ENCODE measurements at places on chromosomes 6 and 20. TPM values are rescaled to one million over a fixed set of nuclear protein-coding genes. Genes with fewer than 3 reads are reported as not detected.

HLA-DQA1 gene
- not detected for total RNA-seq

BCAS1 gene
- not detected for total RNA-seq

TOX2 gene
- 3.3 TPM for total RNA-seq

GHRH gene
- total RNA-seq, result not detected

BCAS4 gene
- 7.3 TPM for total RNA-seq

FRS3 gene
- total RNA-seq, result 7.1 TPM

- DNase-seq, result peak; percentile 32
Measured at GRCh38 chr20:33897313-33897912, 86.3 kb downstream of the CHMP4B start.

DNA sequence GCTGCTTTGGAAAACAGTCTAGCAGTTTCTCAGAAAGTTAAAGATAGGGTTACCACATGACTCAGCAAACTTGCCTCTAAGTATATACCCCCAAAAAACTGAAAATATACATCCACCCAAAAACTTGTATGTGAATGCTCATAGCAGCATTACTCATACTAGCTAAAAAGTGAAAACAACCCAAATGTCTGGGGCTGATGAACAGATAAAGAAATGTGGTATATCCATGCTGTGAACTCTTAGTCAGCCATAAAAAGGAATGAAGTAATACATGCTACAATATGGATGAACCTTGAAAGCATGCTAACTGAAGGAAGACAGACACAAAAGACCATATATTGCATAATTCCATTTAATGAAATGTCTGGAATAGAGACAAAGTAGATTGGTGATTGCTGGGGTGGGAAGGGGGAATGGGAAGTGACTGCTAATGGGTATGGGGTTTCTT, 79.9 kb upstream of the GLP1R start:
- no peak for DNase-seq

- DNase-seq, result no peak
Measured at GRCh38 chr6:318243-318890, 26.1 kb downstream of the DUSP22 start.

- DNase-seq, result no peak
Measured at GRCh38 chr6:142367501-142368018, 65.8 kb downstream of the ADGRG6 start.

GRCh38 chr6:46393940-46394337, 97.3 kb downstream of the RCAN2 start:
- DNase-seq, result no peak

DNA sequence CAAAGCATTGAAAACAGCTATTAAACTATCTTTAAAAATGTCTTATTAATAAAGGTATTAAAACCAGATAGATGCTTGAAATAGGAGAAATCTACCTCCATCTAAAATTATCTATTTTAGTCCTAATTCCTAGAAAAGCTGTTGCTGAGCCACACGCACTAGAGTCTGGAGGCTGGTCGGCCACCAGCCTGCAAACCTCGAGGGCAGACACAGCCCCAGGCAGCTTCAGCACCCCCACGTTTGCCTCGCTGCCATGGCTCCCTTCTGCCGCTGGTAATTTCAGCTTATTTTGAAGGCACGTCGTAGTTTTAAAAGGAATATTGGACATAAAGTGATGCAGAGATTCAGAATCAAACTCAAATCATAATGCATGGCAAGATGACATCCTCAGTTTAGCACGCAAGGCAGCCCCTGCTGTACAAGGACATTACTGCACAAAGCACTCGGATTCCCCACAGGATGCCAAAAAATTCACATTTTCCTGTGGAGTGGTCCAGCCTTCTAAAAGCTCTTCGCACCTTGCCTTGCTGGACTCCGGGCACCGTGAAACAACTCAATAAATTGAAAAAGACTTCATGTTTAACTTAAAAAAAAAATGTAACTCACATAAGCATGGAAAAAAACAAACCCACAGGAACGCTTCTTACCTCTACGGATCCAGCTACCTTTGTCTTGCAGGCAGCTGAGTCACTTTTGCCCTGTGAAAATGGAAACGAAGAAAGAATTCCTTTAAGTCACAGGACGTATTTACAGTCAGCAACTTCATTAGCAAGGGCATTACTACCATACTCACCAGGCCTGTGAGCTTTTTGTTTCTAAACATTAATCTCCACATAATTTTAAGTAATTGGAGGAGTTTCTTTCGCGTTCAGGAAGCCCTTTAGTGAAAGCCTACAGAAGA, 143.4 kb upstream of the RPS6KA2 start:
- no peak for DNase-seq

DNA sequence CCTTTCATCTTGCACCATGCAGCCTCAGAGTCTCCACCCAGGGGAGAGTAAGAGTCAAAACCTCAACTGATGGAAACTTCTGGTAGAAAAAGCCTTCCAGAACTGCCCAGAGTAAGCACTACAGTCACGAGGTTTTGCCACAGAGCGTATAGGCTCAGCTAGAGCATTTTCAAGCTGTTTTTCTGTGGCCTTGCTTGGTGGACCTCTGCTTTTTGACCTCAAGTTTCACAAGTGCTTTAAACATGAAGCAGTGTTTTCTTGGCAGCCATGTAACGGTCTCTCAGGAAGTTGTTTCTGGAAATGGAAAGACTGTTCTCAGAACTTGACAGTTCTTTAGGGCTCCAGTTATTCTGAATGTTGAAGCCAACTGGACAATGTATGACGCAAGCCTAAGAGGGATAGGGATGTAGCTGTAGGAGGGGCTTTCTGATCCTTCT, 146.5 kb downstream of the ZDHHC14 start:
- DNase-seq, result no peak

DNA sequence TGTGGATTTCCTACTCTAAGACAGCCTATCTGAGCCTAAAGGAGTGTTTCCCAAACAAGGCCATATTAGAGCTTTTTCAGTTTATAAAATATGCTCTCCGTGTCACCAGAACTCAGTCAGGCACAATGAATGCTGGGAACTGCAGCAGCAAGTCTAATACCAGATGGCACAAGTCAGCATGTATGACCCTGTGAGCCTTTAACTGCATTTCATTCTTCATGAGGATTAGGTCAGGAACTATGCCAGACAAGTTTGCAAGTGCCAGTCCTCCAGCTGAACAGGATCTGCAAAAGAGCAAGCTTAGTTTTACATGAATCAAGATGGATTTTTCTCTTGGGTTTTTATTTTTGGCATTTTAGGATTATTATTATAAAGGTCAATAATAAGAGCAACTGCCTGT, 66.7 kb upstream of the SAMD5 start:
- no peak for DNase-seq

DNA sequence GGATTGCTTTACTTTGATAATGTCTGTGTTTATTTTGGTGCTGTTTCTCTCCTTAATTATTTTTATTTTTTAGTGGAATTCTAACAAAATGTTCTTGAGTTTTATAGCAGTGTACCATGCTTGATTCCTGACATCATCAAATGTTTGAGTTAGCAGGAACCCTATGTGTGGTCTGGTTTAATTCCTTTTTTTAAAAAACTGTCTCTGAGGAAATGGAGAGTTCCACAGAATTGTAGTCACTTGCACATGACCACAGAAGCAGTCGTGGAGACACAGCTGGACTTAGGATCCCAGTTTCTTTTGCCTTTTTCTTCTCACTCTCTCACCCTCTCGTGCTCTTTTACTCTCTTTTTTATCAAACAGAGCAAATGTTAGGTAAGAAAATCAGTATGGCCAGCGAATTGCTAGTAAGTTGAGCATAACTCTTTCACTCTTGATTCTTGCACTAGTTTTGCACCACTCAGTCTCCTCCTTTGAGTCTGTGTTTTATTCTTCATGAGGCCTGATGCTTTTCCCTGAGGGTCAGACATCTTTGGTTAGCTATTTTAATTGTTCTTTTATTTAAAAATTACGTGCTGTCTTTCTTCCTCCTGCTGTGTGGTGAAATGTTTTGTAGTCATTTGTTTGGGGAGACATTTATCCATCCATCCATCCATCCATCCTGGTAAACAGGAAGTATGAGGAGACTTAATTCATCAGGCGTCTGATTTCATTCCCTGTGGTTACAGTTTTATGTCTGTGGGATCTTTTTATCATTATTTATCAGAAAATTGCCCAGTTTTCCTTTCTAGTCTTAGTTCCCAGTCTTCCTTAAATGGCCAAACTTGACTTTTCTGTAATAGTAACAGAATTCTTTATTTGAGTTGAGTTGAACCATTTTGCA, 83.0 kb downstream of the SCAF8 start:
- DNase-seq, result no peak

GRCh38 chr6:136752554-136752953, 39.7 kb downstream of the MAP3K5 start:
- DNase-seq, result no peak

DNA sequence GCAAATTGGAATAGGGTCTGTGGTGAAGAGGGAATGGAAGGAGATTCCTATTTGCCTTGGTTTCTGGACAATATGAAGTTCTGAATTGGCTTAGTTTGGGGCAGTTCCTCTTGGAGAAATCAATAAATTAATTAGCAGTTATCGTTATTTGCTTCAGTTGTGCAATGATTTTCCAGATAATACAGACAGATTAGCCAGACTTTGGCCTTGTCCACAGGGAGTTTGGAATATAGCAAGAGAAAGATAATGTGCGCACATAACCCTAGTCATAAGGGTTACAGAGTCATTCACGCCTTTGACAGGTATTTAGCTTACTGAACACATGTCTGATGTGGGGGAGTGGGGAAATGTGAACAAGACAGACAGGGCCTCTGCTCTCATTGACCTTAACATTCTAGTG, 1.3 kb downstream of the ATRN start:
- DNase-seq, result no peak

GRCh38 chr20:13810446-13810845, 25.6 kb downstream of the NDUFAF5 start:
- no peak for DNase-seq

DNA sequence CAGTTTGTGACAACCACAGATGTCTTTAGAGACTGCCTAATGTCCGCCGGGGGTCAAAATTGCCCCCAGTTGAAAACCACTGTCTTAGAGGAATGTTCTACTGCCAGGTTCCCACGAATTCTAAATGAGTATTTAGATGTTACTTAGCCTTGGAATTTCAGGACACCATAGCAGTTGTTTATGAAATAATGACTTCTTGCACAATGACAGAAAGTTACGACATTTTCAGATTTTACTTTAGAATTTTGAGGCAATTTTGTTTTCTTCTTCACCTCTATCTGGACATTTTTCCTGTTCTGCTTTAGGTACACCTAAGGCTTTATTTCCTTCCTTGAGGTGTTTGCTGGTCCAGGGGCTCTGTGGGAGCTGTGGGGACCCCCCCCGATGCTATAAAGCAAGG, 83.4 kb downstream of the CCDC170 start:
- DNase-seq, result no peak

DNA sequence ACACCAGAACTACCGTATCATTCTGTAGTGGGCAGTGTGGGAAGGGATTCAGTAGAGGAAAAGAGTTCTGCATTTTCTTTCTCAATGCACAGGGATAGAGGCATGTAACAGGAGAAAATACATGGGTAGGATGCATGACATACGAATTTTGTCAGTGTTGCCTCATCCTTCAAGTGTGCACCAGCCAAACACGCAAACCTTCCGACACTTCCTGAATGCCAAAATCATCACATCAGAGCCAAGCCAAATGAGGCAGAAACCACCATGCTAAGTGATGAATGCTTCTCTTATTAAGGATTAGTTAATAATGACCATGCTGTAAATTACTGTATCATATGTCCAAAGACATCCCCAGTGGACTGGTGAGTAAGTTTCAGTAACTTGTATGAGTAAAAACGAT, 27.3 kb downstream of the RAMACL start:
- DNase-seq, result no peak

DNA sequence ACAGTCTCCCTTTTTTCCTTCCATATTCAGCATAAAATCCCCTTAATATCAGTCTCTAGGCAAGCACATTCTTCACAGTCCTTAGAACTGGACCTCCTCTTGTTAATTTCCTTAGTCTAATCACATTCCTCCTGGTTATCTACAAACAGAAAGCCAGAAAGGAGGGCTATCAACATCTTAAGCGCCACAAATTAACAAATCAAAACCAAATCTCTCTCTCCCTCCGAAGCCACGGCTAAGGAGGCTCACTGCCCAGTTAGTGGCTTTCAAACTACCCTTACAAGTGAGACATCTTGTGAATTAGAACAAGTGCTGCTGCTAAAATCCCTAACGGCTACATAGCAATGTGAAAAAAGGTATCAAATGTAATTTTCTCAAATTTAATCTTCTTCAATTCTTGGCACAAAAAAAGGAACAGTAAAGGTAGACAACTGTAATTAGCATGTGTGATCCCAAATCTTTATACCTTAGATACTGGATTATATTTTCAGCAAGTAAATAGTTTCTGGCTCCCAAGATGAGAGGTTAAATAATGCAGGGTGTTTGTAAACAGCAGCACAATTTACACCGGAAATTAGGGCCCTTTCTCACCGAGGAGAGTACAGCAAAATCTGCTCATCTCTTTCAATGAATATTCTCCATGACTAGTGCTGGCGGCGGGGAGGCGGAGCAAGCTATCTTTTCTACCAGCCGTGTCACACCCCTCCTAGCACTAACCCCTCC, 1.4 kb upstream of the TRIM39 start:
- peak; percentile 13 for DNase-seq

DNA sequence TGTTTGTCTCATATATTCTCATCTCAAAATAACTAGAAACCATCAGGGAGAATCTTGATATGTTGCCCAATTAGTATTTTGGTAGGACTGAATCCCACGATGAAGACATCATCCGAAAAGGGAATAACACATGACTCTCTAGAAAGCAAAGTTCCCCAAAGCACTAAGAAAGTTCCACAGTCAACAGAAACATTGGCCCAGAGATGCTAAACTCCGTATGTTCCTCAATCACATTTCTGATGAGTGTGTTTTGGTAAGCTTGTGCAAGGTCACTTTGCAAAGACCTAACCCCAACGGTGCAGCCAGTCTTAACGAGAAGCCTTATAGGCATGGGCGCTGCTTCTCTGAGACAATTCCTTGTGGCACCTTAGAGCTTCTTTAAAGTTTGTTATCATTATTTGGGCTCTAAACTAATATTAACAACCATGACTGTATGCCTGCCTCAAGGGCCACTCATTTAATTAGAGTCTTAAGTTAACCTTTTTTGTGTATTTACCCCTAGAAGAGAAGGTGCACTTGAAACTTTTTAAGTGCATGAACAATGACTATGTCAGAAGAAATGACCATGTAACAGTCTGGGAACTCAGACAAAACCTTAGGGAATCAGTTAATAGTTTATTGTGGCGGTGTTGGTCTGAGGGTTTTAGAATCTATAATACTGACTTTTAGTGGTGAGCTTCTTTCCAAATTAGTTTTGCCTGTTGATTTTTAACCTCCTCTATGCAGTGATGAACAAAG, 202.0 kb upstream of the RAB32 start:
- no peak for DNase-seq

DNA sequence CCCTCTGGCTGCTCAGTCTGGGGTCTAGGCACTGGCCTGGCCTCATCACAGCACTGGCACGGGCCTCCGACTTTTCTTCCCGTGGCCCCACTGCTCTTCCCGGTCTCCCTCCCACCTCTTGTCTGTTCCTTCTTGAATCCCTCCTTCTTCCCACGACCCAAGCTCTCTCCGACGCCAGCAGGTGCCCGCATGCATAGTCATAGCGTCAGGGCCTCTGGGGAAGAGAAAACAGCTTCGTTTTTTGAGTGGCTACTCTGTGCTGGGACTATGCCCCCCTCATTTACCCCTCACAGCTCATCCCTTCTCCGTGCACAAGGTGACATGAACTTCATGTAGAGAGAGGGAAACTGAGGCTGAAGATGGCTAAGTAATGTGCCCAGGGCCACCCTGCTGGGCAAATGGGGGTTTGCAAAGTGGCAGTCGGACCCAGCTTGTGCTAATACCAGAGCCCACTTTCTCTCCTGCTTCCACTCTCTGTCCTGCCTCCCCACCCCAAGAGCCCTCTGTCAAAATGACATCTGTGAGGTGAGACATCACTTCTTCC, 59.2 kb downstream of the SYNJ2 start:
- DNase-seq, result no peak

- no peak for DNase-seq
Measured at GRCh38 chr20:62030357-62030756, 35.3 kb downstream of the TAF4 start.

All from neural crest cell (in vitro differentiated cells).